ENCODE measurements at places on chromosomes 13 and 19.
A peak's percentile ranks its signal among the peaks of the same experiment; 100 is the strongest.

- DNase-seq: no peak
These were observed 59.4 kb upstream of the POSTN start for GRCh38 chr13:37657956-37658355.

- DNase-seq: peak; percentile 72
These were observed 8.7 kb upstream of the ATP12A start for GRCh38 chr13:24671386-24672113.

- peak; percentile 53 for DNase-seq
These were observed 293.5 kb downstream of the SPRY2 start for GRCh38 chr13:80047406-80047805.

- no peak for DNase-seq
These were observed 3.2 kb downstream of the KLK2 start for GRCh38 chr19:50876456-50876855.

DNA sequence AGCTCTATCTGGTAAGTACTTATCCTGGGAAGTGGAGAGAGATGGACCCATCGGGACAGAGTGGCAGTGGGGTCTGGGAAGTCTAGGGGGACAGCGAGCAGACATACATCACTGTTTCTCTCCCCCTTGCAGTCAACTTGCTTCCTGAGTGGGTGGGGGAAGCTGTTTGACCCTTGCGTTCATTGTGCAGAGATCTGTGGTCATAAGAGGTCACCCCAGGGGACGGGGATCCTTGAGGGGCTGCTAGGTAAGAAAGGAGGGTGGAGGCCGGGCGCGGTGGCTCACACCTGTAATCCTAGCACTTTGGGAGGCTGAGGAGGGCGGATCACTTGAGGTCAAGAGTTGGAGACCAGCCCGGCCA lies 474 bp downstream of the ARHGEF18 start:
- no peak for DNase-seq

DNA sequence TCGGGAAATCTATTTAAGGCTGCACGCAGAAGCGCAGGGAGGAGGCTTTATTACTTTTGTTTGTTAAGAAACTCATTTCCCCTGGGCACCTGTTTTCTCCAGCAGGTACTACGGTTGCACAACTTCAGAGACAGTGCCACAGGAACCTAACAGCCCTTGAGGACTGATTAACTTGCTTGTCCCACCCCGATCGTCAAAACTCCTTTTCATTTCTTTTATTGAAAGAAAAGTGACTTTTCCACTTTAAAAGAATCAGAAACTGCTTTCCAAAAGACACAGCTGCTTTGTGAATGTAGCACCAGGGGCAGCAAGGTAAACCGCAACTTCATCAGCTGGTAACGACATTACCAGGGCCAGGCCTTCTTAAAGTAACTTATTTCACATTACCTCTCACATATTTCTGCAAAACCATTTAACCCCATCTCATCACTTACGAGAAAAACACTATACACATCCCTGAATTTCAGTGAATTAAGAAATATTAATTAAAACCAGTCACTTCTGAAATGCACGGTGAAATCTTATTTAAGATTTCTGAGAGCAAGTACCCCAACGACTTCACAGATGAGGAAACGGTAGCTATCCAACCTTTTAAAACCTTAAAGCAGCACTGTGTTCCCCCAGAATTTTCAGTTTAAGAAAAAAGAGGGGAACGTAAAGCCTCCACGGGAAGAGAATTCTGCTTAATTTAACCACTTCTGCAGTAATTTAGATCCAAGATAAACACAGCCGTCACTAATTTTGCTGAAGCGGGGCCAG lies 1.4 kb downstream of the ANKRD10 start:
- DNase-seq: no peak

DNA sequence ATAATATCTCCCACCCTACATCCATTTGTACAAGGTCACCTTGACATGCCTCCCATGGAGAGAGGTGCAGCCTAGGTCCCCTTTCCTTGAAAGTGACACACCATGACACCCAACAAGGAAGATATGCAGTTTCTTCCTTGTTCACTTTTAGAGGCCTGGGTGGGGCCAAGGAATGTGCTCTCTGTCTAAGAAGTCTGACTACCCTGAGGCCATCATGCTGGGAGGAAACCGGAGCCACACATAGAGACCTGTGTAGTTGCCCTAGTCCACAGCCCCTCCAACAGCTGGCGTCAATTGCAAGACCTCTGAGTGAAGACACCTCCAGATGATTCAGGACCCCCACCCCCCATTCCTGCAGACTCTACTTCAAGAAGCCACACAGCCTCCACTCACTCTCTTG lies 11.0 kb downstream of the SYDE1 start:
- no peak for DNase-seq

GRCh38 chr19:58357481-58358145 lies 4.3 kb upstream of the A1BG start:
- DNase-seq: no peak

DNA sequence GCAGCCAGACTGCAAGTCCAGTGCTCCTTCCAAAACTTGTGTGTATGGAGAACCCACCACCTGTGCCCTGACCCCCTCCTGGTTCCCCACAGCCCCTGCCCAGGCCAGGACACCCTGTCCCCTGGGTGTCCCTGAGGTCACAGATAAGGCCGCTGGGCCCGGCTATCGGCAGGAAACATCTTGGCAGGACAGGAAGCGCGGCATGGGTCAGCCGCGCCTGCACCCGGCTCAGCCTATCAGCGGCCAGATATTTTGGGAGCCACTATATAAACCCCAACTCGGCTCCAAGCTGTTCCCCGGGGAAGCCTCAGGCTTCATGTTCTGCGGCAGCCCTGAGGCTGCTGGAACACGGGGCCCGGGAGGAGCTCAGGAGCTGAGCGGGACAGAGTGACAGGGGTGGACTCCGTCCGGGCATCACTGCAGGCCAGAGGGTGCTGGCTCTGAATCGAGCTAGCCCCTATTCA lies 60.8 kb downstream of the AP1M1 start:
- no peak for DNase-seq
